NCI-H1930 (cell line): ENCODE measurements at places on chromosomes 3 and 15.

DNA sequence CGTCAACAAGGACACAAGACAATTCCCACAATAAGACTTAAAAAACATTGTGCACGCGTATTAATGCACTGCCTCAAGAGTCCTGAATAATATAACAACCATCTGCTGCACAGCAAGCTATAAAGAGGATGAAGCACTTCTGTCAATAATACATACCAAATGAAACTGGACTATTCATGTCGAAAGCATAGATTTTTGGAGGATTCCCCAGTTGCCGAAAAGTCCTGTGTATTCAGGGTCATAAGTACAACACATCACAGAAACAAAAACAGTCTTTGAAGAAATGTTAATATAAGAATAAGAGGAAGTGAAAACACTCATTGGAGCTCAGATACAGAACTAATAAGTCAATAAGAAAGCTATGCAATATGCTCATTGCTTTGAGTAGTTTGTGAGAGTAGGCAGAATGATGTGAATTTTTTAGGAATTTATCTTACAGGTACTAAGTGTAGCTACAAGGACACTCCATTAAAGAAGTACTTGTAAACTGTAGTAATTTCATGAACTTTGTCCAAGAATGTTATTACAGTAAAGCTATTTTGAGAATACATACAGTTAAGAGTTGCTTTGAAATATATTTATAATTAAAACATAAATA, 31.6 kb downstream of the CBLB start:
- DNase-seq = no peak

DNA sequence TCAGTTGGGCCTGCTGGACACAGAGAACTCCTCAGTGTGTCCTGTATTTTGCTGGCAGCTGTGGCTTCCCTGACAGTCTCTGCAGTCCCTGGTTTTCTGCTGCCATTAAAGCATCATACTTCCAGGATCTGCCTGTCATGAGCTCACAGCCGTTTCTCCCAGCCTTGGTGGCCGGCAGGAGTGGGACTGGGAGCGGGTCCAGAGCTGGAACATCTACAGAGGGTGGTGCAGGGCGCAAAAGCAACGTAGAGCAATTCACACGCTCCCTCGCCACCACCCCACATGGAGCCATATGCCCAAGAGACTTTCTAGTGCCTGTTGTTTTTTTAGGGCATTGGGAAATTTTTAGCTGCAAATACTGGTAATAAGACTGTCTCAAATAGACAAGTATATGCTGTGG, 33.6 kb downstream of the ABTB1 start:
- no peak for DNase-seq

- DNase-seq = no peak
Measured at GRCh38 chr15:29216955-29217354, 52.7 kb downstream of the NSMCE3 start.

DNA sequence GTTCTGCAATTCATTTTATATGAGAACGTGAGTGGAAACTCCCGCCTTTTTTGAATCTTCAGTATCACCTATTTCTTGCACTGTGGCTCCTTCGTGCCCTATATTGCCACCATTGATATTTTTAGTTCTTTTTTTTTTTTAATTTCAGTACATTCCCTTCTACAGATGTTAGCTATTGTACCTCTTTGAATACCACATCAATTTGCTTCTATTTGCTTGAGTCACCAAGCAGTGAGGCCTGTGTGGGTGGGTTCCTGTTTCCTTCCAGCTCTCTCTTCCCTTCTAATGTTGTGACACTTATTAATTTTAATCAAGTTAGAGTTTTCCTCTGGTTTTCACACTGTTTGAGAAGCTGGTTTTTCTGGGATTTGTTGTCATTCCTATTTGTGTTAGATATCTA, 8.7 kb downstream of the HACD2 start:
- no peak for DNase-seq

DNA sequence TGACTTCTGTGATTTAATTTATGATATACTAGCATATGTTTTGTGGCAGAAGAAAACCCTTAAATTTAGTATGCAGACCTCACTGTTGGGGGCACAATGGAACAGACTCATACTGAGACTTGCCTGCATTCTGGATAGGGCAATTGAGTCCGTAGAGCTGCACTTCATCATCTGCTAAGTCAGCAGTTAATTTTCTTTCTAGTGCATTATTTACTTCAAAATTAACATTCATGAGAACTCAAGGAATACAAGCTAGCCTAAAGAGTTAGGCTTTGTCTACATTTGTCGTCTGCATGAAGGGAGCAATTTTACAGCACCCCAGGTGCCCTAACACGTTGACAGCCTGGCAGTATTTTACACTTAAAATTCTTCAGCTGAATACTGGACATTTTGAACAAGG, 345.5 kb downstream of the CHL1 start:
- no peak for DNase-seq

DNA sequence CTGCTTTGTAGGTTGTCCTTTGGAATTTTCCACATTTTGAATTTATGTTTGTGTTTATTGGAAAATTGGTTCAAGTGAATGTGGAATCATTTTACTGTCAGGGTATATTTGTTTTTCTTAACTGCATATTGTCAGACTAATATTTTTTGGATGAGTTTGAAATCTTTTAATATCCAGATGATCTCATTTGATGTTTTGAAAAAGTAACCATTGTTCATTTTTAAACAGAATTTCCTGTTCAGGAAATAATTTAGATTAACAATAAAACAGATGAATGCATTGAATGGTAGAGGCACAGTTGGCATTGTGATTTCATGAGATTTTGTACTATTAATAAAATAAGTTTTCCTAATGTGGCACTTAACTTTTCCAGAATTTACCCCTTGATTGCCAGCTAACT, 15.5 kb downstream of the TRAK1 start:
- no peak for DNase-seq

GRCh38 chr3:113421082-113421481, 20.2 kb downstream of the CFAP44 start:
- DNase-seq = no peak

GRCh38 chr3:185912929-185913901, 24.6 kb downstream of the TRA2B start:
- no peak for DNase-seq

DNA sequence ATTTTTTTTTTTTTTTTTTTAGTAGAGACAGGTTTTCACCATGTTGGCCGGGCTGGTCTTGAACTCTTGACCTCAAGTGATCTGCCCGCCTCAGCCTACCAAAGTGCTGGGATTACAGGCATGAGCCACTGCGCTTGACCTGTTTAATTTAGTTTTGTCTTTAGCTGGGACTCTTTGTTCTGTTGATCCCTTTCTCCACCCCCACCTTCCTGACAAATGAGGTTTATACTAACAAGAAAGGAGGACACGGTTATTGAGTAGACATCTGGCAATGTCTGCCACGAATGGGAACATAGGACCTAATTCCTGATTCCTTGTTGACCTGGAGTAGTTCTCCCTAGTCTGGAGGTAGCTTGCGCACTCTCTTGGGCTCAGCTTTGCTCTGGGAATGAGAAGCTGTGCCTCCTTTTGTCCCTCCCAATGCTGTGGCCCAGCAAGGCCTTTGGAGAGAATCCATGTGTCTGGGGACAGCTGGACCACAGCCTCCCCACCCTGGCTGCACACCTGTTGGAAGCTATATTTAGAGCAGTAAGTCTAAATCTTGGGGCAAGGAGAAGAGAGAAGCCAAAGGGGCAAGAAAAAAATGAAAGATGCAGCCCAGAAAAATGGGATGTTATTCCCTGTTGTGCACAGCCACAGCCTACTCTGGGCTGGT, 53.2 kb upstream of the ADPGK start:
- no peak for DNase-seq

- no peak for DNase-seq
Measured at GRCh38 chr15:48866141-48866563, 11.8 kb upstream of the EID1 start.

- peak; percentile 42 for DNase-seq
Measured at GRCh38 chr3:184261854-184262763, 756 bp upstream of the CAMK2N2 start.

GRCh38 chr3:52874160-52874701, 23.1 kb downstream of the STIMATE start:
- DNase-seq = no peak

DNA sequence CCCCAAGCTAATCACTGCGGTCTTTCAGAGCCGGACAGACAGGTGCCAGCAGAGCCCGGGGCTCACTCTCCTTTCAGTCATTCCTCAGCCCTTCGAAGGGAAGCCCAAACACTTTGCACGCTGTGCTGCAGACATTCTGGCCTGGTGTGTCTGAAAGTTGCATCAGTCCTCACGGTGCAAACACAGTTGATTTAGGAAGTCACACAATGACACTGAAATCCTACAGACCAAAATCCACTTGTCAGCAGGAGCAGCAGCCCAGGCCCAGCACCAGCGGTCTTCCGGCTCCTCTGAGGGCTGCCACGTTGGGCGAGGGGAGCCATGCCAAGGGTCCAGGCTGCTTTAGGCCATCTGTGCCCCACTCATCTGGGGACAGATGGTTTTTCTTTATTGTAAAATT, 61.6 kb downstream of the RGMA start:
- no peak for DNase-seq

DNA sequence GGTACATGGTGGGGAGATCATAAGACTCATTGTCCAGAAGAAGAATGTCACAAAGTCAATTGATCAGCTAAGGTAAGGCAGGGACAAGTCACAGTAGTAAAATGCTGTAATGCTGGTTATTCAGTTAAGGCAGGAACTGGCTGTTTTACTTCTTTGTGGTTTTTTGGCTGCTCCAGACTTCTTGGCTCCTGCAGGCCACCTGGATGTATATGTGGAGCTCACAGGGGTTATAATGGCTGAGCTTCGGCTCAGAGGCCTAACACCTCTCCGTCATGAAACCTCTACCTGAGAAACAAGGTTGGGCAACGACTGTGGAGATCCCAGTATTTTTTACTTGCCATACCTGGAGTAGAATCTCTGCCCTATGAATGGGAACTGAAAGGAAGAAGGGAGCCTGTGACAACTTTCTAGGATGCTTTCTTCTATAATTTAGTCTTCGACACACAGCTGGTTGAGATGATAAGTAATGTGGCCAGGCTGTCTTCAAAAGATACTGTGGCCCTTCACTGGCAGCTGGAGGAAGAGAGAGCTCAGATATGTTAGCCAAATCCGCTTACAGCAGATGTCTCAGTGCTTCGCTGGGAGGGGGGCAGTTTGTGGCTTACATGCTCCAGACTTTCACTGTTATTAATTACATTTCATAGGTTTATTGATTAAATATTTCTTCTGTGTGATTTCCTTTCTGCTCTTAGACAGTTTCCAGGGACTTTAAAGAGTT, 887.8 kb downstream of the IGSF11 start:
- DNase-seq = no peak

- no peak for DNase-seq
Measured at GRCh38 chr3:58698246-58698645, 31.7 kb upstream of the FAM3D start.

GRCh38 chr15:22878103-22878502, 39.6 kb downstream of the NIPA2 start:
- DNase-seq = no peak

DNA sequence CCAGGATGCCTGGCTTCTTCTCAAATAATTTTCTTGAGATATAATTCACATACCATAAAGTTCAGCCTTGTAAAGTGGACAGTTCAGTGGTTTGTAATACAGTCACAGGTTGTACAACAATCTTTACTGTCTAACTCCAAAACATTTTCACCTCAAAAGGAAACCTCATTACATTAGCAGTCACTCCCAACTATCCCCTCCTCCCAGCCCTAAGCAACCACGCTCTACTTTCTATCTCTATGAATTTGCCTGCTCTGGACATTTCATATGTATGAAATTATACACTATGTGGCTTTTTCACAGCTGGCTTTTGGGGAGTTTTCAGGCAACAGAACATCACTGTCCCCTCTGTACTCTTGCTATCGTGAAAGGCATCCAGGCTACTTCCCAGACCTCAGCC, 17.5 kb downstream of the TGM5 start:
- no peak for DNase-seq

GRCh38 chr15:82140886-82141285, 95.1 kb upstream of the MEX3B start:
- DNase-seq = no peak

DNA sequence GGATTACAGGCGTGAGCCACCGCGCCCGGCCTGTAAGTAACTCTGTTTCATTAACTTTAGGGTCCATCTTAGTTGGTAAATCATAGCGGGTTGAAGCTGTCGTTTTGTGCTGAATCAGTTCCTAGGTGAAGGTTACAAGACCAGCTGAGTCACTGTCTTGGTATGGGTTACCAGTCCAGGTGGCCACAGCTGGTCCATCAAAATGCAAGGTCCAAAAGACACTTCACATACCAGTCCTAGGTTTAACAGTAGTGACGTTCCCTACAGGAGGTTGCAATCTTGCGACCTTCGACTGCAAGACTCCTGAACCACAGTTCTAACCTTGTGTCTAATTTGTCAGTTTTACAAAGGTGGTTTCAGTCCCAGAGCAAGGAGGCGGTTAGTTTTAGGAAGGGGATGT, 160.1 kb upstream of the ATP10A start:
- no peak for DNase-seq

- DNase-seq = no peak
Measured at GRCh38 chr3:31448035-31448881, 84.5 kb upstream of the STT3B start.

DNA sequence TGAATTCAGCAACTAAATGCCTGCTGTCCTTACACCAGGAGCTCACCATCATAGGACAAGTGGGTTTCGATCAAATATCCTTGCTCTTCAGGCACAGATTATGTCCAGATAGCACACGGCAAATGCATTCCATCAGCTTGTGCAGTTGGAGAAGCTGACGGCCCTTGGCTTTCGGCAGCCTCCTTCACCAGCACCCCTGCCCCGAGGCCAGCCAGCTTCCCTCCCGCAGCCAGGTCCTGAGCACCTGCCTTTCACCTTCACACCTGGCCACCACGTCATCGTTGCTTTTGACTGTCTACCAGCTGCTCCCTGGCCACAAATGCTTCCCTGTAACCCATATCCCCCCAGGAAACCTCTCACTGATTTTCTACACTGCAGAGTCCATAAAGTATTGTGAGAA, 355.5 kb downstream of the OCA2 start:
- DNase-seq = no peak

DNA sequence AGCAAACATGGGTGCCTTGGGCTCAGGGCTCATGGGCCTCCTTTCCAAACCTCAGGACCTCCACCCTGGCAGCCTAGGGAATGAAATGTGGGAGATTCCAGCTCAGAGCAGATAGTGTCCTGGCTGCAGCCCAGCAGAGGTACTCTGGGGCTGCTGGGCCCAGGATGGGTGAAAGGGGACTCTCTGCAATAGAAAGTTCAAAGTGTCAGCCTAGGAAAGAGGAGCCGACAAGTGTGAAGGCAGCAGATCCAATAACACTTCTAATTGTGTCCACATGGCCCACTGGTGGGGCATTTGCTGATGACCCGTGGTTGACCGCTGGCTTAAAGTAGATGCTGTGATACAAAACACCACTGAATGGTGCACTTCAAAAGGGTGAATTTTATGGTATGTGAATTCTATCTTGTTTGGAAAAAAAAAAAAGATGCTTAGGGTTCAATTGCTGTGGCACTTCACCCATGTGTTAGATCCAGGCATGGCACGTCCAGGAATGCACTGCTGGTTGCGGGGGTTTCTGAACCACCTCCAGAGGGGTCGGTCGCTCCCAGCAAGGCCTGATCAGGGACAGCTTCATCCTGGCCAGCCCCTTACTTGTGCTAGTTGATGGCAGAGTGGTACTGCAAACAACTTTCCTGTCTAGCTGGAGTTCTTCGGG, 20.9 kb downstream of the AMOTL2 start:
- DNase-seq = no peak

GRCh38 chr15:98787194-98787593, 138.9 kb downstream of the IGF1R start:
- no peak for DNase-seq

GRCh38 chr3:4908433-4909156, 70.6 kb upstream of the BHLHE40 start:
- no peak for DNase-seq
